ENCODE measurements at places on chromosomes 4 and X.
A peak's percentile ranks its signal among the peaks of the same experiment; 100 is the strongest.

- peak; percentile 75 for DNase-seq
Measured at GRCh38 chr4:7392438-7393421, 42.0 kb downstream of the PSAPL1 start.

- no peak for DNase-seq
Measured at GRCh38 chr4:36081185-36081584, 163.1 kb downstream of the ARAP2 start.

GRCh38 chr4:85703096-85703495 lies 228.1 kb downstream of the ARHGAP24 start:
- DNase-seq: no peak

DNA sequence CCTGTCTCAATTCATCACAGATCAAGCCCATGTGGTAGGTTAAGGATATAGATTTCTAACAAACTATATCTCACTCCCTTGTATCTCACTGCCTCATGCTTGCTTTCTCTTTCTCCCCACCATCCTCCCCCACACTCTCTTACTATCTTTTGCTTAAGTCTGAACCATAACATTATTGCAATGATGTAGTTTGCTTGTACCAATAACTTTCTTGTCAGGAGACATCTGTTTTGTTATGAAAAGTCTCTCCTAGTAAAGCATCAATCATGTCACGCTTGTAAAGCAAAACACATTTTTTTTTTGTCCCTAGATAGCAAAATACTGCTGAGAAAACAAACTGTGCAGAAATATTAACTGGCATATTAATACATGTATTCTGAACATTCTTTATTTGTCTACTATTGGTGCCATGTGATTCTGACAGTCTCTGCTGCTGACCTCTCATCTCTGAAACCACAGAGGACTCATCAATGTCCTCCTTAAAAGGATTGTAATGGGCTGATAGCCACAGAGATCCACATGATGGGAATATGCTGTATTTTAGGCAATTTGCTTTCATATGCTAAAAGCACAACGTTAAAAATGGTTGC lies 217.5 kb downstream of the VEGFC start:
- DNase-seq: no peak

DNA sequence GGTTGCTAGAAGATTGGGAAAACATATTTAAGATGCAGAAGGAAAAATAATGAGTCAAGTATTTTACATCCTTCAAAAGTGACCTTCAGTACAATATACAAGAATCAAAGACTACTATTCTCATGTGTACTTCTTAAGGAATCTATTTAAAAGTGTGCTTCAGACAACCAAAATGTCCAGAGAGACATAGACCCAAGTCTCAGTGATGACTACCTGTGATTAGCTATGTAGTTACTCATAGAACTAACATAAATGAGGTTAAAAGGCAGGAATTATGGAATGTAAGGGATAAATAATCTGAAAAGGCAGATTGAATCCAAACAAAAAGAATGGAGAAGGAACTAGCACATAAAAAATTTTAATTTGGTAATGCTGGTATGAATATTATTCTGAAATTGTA lies 634.7 kb upstream of the FAM241A start:
- DNase-seq: no peak

GRCh38 chr4:58111818-58112217 lies 1001.6 kb upstream of the IGFBP7 start:
- no peak for DNase-seq

GRCh38 chrX:130304587-130305368 lies 34.9 kb upstream of the SLC25A14 start:
- DNase-seq: no peak

DNA sequence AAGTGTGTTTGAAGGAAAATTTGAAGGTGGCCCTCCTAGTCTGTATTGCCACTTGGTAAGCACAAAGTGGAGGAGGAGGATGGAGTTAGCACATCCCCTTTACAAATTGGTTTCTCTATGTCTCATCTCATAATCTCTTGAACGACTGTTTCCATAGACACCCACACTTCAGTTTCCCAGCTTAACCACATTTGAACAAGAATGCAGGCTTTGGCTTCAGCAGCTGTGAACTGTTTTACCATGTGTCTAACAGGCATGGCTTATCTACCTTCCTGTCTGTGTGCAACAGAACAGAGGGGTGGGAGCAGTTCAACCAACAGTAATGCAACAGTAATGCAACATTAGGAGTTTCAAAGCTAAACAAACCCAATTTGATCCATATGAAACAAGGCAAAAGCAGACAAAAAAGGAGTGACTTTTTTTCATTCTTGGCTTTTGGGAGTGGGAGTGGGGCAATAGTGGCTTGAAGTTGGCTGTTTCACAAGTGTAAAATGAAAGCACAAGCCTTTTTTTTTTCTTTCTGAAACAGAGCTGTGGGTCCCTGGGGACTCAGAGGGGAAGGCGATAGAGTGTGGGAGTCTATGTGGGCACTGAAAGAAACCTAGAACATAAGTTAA lies 108.0 kb downstream of the ITM2A start:
- no peak for DNase-seq

DNA sequence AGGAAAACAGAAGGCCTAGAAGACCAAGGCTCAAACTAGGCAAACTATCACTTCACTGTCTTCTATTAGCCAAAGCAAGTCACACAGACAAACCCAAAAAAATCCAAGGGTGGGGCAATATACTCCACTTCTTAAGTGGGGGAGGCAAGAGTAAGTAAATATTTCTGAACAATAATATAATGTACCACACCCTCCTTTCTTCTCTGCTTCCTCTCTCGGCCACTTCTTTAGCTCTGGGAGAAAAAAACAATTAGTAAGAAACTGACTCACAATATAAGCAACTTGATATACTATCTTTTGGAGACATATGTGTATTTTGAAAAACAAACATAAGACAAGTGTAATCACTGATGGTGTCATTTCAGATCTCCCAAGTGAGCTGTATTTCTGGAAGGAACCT lies 14.8 kb downstream of the DCAF8L1 start:
- no peak for DNase-seq

DNA sequence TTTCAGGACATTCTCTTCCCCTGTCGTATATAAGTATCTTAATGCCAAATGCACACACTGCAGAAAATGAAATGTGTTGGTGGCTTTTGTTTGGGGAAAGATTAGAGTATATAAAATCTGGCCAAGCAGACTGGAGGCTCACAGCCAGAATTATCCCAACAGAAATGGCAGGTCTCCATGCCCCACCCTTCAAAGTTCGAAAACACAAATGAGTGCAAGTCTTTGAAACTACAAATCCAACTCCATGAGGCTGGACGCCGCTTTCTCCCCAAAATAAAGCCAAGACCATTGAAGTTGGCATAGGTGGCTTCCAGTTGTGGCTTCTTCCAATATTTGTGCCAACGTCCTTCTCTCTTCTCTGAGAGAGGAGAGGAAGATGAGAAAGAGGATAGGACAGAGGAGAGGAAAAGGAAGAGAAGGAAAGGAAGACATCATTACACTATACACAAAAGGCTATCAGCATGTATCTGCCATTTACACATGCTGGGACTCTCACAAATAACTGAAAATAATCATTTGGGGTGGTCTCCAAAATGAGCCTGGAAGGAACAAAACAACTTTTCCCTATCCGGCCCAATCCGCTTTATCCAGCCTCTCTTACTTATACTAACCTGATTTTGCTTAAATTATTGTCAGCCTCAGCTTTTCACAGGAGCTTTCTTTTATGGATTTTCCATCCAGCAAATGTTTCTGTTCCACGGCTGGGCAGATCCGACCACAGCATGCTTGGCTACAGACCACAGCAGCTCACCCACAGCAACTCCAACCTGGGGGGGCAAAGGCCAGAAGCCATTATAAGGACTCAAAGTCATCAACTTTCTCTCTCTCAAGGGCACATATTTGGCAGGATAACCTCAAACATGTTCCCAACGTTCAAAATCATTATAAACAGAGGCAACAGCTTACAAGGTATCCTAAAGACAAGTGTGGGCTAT lies 71.7 kb downstream of the APBB2 start:
- no peak for DNase-seq

GRCh38 chrX:124257924-124258702 lies 74.3 kb upstream of the TEX13D start:
- no peak for DNase-seq

GRCh38 chr4:87229979-87230378 lies 9.6 kb upstream of the KLHL8 start:
- no peak for DNase-seq

- no peak for DNase-seq
Measured at GRCh38 chr4:80161413-80162058, 35.8 kb upstream of the PRDM8 start.

DNA sequence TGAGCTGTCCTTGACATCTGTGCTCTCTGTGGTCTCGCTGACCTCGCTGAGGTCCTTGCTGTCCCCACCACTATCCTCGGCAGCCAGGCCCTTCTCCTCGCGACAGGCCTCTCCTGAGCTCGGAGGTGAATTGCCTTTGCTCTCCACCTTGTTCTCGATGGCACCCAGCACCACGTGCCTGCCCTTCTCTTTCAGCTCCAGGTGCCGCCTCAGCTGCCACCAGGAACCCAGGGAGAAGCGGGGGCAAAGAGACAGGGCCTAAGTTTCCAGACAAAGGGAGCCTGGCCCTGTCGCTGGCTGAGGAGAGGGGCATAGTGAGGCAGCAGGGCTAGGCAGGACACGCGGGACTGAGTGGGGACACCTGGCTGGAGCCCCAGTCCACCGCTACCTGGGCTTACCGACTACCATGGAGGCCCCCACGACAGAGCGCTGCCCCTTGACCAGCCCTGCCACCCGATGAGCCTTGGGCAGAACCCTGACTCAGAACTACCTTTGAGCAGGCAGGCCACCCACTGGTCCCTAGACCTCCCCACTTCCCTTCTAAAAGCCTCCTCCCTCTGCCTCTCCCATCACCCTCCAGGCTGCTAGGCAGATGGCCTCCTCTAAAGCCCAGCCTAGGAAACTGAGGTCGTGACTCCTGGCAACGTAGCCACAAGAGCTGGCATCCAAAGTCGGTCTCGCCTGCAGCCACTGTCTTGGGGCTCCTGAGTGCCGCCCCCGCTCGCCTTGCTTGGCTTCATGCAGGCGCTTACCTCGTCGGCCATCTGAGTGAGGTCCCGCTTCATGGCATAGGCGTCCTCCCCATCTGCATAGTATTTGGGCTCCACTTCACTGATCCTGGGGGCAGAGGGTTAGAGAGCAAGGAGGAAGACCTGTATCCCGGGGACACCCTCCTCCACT lies 4.2 kb upstream of the ARHGAP4 start:
- no peak for DNase-seq

DNA sequence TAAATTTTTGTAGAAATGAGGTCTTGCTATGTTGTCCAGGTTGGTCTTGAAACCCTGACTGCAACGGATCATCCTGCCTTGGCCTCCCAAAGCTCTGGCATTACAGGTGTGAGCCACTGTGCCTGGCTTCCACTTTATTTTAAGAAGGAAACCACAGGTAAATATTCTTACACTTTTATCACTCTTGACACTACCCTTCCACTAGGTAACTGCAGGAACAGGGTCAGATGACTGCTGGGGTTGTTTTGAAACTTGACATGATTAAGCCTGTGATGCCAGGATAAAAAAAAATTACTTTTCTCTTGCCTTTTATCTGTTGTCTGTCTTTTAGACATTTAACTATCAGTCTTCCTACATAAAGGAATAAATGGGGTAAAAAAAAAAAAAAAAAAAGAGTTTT lies 43.5 kb downstream of the COQ2 start:
- DNase-seq: no peak

- DNase-seq: no peak
Measured at GRCh38 chrX:129556806-129557315, 16.8 kb downstream of the OCRL start.

GRCh38 chr4:7207628-7208231 lies 15.4 kb downstream of the SORCS2 start:
- no peak for DNase-seq

- DNase-seq: no peak
Measured at GRCh38 chrX:105870445-105870844, 48.1 kb downstream of the NRK start.

- no peak for DNase-seq
Measured at GRCh38 chrX:153626025-153626633, 20.9 kb upstream of the DUSP9 start.

GRCh38 chr4:6319530-6320150 lies 50.0 kb downstream of the WFS1 start:
- DNase-seq: no peak

GRCh38 chr4:121195649-121196048 lies 31.5 kb upstream of the TNIP3 start:
- no peak for DNase-seq

DNA sequence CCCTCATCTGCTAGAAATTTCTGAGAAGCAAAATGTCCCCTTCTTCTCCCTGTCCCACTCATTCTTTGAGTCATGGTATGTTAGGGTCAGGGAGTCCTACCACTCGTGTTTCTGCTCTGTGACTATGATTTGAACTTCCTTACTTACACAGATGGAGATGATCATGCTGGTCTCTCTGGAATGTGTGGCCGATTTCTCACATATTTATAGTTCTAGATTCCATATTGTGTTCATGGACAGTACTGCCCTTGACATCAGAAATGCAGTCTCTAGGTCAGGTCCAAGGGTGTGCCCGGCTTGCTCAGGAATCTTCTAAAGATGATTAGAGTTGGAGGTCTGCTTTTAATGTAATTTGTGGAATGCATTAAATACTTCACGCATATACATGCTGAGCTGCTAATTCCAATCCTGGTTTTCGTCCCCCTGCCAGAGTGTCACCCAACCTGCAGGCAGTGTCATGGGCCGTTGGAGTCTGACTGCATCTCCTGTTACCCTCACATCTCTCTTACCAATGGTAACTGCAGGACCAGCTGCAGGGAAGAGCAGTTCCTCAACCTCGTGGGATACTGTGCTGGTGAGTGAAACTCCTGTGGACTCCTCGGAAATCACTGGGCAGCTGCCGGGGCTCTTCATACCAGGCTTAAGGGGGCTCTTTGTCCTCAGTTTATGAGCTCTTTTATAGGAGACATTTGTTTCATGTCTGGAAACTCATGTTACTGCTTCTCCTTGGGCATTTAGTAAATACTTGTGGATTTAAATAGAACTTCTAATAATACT lies 214.1 kb upstream of the ANXA3 start:
- no peak for DNase-seq

DNA sequence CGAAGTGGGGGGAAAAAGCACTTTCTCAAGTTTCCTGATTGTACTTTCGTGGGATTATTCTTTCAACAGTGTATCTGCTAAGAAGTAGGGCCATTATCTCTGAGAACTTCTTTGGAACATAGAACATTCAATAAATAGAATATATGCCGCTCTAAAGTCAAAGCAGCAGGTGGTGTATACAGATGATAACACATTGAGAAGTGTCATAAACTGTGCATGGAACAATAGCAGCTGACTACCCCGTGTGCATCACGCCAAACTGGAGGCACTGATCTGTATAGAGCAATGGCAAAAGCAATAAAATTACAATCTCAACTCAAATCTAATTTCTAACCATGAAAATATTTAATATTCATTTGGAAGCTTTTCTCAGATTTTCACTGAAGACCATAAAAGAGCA lies 175.3 kb downstream of the DCTD start:
- DNase-seq: no peak

GRCh38 chrX:49183701-49184281 lies 2.4 kb downstream of the PRICKLE3 start:
- no peak for DNase-seq

GRCh38 chrX:10221651-10222050 lies 64.9 kb downstream of the CLCN4 start:
- DNase-seq: no peak

DNA sequence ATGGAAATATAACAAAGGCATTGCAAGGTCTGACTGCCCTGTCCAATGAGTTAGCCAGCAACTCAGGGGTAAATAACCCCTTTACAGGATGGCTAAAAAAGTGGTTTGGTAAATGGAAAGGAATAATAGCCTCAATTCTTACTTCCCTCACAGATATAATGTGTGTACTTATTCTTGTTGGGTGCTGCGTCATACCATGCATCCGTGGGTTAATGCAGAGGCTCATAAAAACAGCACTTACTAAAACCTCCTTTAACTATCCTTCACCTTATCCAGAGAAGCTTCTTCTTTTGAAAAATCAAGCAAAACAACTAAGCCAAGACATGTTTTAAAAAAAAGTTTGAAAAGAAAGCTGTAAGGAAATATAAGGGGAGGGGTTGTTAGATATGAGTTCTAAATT lies 301.0 kb downstream of the PAPSS1 start:
- DNase-seq: no peak

All from retina (tissue), 1 donor.